Immature natural killer cell (primary cell): ENCODE measurements at places on chromosomes 13 and 19. TPM values are rescaled to one million over a fixed set of nuclear protein-coding genes. Genes with fewer than 3 reads are reported as not detected.

GRCh38 chr19:14019100-14019499 is 8.8 kb upstream of the RLN3 start:
- peaks cover 12% of the 10 kb centered on the region for H3K4me1 ChIP-seq
- no peaks in the 10 kb centered on the region for H3K36me3 ChIP-seq
- DNase-seq, result no peak

GRCh38 chr13:31236211-31236786 is 36.5 kb downstream of the B3GLCT start:
- no peaks in the 10 kb centered on the region for H3K4me1 ChIP-seq
- no peak overlapping the region for H3K27ac ChIP-seq
- H3K27me3 ChIP-seq, result peaks cover 2% of the 10 kb centered on the region
- H3K36me3 ChIP-seq, result peaks cover 16% of the 10 kb centered on the region

Gene ZNF816
- 9.8 TPM for polyA plus RNA-seq

Gene LCP1
- 2,262 TPM for polyA plus RNA-seq

Gene POLR2I
- polyA plus RNA-seq, result 102 TPM

Gene VSTM2B
- polyA plus RNA-seq, result not detected

Gene FFAR3
- polyA plus RNA-seq, result not detected
